SW 1271 (cell line): ENCODE measurements at places on chromosomes 1 and 21.

DNA sequence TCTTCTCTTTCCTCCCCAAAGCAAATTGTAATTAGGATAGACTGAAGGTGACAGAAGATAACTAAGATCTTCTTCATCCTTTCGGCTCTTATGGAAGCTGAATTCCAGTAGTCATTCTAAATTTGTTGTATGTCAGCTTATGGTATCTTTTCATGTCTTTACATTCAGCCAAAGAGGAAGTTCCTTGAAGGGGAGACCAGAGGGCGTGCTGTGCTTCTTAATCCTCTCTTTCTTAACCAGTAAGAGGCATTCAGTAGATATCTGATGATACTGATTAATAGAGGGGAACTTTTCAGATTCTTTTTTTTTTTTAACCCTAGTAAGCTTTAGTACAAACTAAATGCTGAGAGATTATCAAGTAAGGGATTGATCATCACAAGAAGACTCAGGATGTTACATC lies 102.3 kb downstream of the OSBPL9 start:
- DNase-seq, result no peak

DNA sequence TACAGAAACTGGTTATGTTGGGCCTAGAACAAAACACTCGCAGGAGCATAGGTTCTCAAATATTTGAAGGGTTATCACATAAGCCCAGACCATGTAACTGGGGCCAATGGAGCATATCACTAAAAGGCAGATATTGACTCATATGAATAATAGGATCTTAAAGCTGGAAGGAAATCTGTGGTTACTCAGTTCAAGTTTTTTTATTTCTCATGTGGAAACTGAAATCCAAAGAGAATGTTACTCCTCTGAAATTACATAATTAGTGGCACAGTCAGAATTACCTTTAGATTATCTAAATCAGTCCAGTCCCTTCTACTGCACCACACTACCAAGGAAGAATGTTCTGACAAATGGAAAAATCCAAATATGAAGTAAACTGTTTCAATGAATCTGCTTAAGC lies 12.0 kb downstream of the SLAMF8 start:
- no peak for DNase-seq

- no peak for DNase-seq
These were observed 90.7 kb upstream of the DUSP10 start for GRCh38 chr1:221832617-221833016.

DNA sequence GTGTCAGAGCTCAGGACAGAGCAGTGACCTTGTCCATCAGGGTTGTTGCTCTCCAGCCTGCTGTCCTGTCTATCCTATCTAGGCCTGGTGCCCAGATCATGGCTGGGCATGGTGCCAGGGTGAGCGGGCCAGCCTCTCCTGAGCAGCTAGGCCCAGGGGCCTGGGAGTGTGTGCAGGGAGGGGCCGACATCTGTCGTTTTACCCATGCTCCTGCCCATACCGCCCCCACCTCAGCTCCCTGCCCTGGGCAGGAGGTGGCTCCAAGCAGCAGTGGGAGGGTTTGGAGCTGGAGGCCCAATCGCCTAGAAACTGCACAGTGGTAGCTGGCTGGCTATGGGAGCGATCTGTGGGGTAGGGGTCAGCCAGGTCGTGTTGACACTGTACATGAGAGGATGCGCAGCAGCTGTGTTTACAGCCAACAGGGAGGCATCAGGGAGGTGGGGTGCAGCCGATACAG lies 6.5 kb downstream of the INSRR start:
- no peak for DNase-seq

- DNase-seq, result no peak
These were observed 37.9 kb upstream of the MPZL1 start for GRCh38 chr1:167683641-167684502.

GRCh38 chr1:110734133-110734680 lies 59.5 kb upstream of the KCNA3 start:
- no peak for DNase-seq

DNA sequence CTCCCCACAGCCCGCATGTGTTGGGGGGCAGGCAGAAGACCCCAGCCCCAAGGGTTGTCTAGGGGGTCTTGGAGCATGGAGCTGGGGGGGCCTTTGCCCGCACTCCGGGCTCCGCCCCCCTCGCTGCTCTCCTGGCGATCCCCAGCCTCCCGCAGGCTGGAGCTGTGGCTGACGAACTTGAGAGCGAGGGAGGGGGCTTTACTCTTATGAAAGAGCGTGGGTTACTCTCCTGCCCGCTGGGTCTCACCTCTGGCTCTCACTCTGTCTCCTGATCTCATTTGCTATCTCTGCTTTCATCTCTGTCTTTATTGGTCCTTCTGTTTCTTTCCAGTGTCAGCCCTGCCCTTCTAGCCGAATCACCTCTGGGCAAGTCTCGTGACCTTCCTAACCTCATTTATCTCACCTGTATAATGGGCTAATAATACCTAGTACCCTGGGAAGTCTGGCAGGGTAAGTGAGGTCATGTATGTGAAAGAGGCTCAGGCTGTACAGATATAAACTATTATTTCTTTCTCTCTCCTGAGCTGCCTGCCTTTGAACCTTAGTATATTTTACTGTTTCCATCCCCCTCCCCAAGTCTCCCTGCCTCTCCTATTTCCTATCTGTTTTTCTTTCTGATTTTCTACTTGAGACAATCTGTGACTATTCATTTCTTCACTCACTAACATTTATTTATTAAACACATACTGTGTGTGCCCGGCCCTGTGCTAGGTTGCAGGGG lies 731 bp downstream of the EFNA4 start:
- no peak for DNase-seq

- no peak for DNase-seq
These were observed 96.3 kb downstream of the ST3GAL3 start for GRCh38 chr1:43803646-43804045.

DNA sequence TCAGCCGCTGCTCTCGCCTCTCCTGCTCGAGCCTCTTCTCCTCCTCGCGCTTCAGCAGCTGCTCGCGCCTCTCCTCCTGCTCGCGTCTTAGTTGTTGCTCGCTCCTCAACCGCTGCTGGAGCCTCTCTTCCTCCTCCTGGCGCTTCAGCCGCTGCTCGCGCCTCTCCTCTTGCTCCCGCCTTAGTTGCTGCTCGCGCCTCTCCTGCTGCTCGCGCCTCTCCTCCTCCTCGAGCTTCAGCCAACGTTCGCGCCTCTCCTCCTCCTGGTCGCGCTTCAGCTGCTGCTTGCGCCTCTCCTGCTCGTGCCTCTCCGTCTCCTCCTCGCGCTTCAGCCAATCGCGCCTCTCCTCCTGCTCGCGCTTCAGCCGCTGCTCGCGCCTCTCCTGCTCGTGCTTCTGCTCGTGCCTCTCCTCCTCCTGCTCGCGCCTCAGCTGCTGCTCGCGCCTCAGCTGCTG lies 3.7 kb downstream of the TCHH start:
- peak; percentile 4 for DNase-seq

DNA sequence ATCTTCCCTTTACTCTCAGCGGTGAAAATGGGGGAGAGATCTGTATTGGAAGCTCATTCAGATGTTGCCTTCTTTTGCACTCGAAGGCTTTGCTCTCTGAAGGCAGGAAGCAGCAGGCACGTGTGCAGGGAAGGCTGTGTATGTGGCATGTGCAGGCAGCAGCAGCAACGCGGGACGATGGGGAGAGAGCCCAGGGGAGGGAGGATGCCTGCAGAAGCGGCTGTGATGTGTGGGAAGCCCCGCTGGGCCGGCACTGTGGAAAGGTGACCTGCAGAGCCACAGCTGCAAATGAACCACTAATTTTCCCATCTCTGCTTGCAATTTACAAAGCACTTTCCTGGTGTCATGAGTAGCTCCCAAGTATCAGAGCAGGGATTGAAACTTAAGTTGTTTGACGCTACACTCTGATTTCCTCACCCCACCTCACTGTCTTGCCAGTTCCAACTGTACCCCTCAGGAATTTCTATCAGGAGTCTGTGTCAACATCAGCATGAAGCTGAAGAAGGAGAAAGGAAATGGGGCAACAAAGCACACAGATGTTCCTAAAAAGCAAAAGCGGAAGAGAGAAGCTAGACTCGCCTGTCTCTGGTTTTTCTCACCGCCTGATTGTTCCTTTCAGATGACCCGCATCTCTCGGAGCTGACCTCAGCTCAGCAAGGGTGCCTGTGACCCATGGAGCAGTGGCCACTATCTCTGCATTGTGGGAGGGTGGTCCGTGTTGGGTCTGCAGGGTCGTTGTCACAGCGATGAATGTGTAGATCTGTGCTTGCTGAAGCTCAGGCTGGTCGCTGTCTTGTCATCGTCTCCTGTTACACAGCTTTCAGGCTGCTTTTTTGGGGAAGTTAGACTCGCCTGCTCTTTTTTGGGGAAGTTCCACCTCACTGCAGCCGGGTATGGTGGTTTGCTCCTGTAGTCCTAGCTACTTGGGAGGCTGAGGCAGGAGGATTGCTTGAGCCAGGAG lies 156.1 kb downstream of the KIF26B start:
- DNase-seq, result no peak

DNA sequence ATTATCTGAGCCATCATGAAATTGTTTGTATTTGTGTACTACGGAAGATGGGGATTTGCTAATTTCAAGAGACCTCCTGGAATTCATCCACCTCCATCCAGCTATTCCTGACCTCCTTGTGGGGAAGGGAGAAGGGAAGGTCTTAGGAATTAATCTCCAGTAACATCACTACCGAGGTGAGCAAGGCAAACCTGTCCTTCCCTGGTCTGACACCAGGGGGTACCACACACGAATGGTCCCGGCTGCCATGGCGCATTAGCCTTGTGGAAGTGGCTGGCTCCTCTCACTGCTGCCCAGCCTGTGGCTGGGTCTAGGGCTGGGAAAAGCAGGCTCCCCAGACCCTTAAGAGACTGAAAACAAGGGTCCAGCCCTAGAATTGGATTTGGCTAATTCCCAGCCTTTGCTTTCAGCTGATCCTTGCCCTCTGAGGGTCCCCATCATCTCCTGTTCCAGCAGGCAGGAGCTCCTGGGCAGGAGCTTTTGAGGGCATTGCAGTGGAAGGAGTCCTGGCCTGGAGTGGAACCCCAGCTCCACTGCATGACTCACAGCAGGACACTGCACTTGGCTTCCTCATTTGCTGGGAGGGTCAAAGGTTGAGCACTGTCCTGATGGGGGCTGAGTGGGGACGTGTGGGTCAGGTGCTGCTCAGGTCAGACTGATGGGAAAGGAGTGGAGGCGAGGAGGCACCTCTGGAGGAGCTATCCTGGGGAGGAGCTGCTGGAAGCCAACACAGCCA lies 34.8 kb downstream of the RIMS3 start:
- no peak for DNase-seq

GRCh38 chr1:157955221-157955620 lies 38.2 kb upstream of the KIRREL1 start:
- DNase-seq, result no peak

GRCh38 chr21:27129215-27129614 lies 162.3 kb upstream of the ADAMTS5 start:
- DNase-seq, result no peak

DNA sequence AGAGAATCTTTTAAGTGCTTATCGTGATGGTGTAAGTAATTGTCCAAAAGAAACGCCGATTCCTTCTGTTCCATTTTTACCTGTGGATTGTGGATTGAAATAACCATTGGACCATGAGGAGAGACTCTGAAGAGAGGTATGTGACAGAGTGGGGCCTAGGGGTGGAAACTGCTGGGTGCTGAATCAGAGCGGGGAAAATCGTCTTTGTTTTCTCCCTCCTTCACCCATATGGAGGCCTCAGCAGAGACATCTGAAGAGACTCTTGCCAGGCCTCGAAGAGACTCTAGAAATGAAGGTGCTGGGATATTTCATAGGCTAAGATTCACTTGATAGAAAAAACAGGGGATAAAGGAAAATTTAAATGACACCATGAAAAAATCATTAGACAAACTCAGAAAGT lies 1327.0 kb downstream of the BRINP3 start:
- no peak for DNase-seq

DNA sequence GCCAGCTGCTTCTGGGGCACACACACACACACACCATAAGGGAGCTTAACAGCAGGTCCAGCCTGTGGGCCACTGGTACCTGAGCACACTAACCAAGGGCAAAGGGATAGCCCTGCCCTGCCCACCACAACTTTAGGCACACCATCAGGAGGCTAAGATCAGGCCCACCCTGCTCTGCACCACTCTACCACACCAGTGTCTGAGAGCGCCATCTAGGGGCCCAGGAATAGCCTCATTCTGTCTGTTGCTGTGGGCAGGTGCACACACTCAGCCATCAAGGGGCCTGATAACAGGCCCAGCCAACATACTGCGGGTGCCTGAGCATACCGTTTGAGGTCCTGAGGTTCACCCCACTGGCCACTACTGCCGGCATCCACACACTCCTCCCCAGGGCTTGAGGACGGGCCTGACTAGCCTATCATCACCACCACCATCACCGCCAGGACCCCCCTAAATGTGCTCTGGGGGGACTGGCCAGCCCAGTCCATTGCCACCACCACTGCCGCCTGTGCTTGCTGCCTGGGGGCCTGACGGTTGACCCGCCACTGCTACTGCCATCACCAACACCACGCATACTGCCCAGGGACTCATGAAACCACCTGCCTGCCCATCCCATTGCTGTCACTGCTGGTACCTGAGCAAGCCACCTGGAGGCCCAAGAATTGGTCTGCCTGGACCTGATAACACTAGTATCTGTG lies 31.3 kb downstream of the NSL1 start:
- no peak for DNase-seq

DNA sequence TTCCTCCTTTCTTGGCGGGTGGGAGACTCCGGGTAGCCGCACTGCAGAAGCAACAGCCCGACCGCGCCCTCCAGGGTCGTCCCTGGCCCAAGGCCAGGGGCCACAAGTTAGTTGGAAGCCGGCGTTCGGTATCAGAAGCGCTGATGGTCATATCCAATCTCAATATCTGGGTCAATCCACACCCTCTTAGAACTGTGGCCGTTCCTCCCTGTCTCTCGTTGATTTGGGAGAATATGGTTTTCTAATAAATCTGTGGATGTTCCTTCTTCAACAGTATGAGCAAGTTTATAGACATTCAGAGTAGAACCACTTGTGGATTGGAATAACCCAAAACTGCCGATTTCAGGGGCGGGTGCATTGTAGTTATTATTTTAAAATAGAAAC lies 2.5 kb downstream of the OLIG2 start:
- DNase-seq, result no peak

- DNase-seq, result no peak
These were observed 2.9 kb downstream of the PAX7 start for GRCh38 chr1:18633422-18634155.

DNA sequence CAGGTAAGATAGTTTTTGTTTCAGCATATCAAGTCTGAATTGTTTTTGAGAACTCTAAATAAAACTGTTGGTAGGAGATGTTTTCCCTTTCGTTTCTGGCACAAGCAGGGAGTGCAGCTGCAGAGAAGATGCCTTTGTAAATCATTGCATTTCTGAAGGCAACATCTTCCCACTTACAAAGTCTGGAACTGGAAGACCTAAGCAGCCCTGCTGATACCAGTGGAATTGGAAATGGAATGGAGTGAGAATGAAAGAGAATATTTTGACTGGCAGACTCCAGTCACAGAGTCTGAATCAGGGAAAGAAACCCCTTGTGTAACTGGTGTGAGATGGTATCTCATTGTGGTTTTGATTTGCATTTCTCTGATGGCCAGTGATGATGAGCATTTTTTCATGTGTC lies 815.6 kb downstream of the LTN1 start:
- DNase-seq, result no peak

GRCh38 chr21:41360072-41360821 lies 1.6 kb upstream of the MX2 start:
- DNase-seq, result no peak
